ENCODE measurements at places on chromosomes 5 and 9.
A peak's percentile ranks its signal among the peaks of the same experiment; 100 is the strongest.

GRCh38 chr5:180636016-180636402 lies 13.4 kb downstream of the FLT4 start:
- DNase-seq = no peak

- DNase-seq = no peak
Measured at GRCh38 chr9:91750343-91750742, 199.7 kb downstream of the ROR2 start.

DNA sequence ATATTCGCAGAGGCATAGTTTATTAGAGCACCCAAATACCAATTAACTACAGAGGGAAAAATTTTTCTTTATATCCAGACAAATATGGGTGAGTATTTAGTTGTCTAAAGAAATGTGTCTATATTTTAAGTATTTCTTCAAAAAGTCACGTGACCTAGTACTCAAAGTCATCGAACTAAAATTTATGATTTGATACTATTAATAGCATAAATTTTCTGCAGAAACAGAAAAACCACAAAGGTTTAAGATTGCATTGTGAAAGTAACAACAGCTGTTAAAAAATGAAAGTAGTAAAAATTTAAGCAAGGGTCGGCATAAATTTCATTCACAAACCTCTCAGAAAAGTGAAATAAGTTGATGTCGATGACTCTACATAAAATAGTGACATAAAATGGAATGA lies 323.9 kb upstream of the RORB start:
- DNase-seq = no peak

DNA sequence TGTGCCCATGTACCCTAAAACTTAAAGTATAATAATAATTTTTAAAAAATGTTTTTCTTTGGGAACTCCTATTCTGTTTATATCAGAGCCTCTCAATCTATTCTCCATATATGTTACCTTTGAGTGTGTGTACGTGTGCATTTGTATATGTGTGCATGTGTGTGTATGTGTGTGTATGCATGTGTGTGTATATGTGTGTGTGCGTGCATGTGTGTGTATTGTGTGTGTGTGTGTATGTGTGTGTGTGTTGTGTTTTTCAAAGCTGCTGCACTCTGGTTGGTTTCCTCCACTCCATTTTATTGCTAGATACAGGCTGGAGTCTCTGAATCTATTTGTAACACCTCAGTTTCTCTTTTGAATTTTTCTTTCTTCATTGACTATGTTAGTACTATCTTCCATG lies 20.0 kb downstream of the SURF6 start:
- DNase-seq = no peak

GRCh38 chr5:139295346-139296057 lies 2.0 kb downstream of the MATR3 start:
- no peak for DNase-seq

- no peak for DNase-seq
Measured at GRCh38 chr9:15856591-15856990, 303.7 kb downstream of the CCDC171 start.

DNA sequence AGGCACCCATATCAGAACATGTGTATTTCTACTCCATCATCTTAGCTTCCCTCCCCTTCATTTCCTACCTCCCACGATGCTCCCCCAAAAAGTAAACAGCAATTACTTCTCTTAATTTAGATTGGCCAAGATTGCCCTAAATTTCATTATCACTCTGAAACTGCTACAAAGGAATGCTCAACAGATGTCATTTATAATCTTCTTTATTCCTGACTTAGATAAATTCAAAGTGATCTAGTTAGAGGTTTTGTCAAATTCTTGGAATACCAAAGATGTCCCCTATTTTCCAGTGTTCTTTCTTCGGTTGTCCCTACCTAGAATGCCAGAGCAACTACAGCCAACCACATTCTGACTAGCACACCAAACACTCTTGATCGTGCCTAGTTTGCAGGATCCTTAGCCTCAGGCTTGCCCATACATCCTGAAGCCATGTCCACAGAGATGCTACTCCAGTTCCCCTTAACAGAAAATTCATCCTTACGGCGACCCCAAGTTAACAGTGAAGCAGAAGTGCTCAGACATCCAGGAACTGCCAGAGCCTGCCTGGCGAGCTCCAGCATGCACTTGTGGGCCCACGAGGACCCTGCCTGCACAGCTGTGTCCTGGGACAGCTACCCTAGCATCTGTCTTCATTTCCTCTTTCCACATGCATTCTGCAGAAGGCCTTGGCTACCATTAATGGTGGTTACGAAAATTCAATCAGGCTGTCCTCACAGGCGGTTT lies 31.6 kb downstream of the DAP start:
- peak; percentile 93 for DNase-seq

DNA sequence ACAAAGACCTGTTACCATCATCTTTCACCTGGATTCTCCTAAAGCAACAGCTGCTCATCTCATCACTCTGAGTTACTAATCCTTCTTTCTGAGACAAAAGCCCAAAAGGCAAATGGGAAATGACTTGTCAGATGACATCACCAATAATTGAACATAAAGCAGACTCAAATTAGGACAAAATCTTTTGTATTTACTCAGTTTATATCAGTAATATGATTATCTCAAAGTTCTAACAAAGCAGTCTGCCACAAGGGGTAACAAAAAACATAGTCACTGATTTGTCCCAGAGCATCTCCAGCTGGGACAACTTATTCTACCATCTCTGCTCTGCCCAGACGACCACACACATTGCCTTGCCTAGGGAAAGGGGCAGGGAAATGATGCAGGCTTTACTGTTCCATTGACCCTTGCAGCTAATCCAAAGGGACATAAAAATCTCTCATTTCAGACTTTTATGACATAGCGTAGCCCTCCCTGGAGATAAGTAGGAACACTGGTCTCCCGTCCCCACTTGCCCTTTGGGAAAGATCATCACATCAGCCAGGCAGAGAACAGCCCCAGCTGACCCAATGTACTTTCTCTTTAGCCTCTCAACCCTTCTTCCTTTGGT lies 249.5 kb upstream of the PTGER4 start:
- DNase-seq = no peak

GRCh38 chr9:92860867-92861266 lies 17.0 kb downstream of the ZNF484 start:
- DNase-seq = no peak

- no peak for DNase-seq
Measured at GRCh38 chr9:123377211-123377971, 21.4 kb downstream of the CRB2 start.

DNA sequence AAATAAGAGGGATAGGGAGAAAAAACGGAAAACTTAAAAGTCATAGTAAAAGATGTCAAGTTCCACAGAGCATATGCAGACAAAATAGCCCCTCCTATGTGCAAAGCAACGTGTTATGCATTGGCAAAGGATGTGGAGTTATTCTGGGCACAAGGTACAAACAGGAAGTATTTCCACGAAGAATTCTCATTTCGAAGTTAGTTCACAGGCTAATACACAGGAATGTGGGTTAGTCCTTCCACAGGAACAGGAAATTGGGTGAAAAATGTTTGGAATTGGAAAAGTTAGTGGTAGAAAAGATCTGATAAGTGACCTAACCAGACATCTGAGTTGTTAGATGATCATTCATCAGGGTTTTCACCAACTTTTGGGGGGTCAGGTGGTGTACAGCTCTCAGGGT lies 326.6 kb downstream of the EBF1 start:
- DNase-seq = no peak

- DNase-seq = no peak
Measured at GRCh38 chr9:100813871-100814270, 214.7 kb upstream of the PLPPR1 start.

GRCh38 chr9:78026947-78027346 lies 4.7 kb downstream of the GNAQ start:
- DNase-seq = peak; percentile 19

DNA sequence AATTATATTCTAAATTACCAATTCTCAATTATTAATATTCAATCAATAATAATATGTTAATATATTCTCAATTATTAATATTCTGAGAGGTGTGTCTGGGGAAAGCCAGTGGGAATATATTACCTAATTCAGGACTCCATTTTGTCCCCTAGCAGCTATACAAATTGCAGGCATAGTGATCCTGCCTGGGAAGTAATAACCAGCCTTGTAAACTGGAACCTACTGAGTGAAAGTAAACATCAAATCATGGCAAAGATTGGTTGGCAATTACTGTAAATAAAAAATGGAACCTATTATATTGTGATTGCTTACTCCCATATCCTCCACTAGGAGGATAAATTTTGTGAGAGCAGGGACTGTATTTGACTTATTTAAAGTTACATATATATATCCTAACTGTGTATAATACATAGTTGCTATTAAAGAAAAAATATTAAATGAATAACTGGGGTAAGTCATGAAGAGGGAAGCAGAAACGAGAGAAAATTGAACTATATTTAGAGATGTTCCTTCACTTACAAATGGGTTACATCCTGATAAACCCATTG lies 150.5 kb upstream of the ELL2 start:
- DNase-seq = no peak

- no peak for DNase-seq
Measured at GRCh38 chr9:24459953-24460352, 85.7 kb downstream of the IZUMO3 start.

DNA sequence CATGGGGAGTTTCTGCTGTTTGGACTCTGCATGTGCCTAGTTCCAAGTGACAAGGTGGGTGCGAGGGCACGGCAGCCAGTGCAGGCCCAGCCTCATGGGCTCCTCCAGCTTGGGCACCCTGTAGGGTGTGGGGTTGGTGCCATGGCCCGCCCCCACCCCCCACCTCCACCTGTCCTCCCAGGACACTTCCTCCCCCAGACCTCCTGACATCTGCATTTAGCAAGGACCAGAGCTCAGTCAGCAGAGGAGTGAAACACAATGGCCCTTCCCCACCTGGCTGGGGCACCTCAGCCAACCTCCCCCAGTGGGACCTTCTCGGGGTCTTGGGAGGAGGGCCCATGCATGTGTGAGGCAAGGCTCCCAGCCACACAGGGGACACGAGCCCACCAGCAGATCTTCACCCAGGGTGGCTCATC lies 1.9 kb upstream of the NKD2 start:
- no peak for DNase-seq

DNA sequence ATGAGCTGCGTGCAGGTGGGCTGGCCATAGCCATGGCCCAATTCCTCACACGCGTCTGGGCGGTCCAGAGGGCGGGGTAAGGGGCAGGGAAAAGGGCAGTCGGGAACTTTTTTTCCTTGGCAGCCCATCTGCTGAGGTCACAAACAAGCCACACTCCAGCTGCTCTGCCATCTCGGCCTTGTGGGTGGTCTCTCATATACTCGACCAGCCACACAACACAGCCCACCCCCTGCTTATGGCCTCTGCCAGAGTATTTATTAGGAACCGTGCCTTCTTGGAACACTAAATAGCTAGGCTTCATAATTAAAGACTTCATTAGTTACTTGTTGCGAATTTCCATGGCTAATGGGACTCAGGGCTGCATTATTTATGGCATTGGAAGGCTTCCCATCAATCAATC lies 98.5 kb upstream of the LHFPL2 start:
- DNase-seq = no peak

DNA sequence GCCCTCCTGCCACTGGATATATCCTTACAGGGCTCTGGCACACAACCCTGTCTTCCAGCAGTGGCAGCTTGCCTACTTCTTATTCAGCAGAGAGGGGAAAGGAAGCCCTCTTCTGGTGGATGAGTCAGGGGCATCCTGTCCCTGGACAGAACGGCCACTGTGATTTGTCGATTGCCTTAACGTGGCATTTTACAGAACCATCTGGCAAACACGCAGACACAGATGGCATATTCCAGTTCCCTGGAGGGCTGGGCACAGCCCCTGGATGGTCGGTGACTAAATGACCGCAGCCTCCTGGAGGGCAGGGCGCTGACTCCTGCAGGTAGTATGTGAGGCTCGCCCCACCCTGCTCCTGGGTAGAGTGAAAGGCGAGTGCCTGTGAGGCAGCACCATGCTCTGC lies 62.1 kb downstream of the DCP2 start:
- peak; percentile 18 for DNase-seq
